ENCODE measurements at places on chromosomes 16 and 17.

DNA sequence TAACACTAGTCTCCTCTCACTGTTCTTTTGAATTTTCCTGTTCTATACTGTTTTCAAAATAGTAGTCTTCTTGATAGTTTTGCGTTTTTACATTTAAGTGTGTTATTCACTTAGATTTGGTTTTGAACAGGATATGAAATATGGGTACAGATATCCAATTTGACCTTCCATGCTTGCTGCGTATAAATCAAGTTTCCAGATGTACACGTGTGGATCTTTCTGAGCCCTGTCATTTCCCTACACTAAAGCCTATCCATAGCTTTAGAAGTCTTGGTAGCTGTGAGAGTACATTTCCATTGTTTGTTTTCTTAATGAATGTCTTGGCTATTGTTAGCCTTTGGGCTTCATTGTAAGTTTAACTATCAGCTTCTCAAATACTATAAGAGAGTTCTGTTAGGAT, 20.4 kb downstream of the CYLD start:
- DNase-seq = no peak

DNA sequence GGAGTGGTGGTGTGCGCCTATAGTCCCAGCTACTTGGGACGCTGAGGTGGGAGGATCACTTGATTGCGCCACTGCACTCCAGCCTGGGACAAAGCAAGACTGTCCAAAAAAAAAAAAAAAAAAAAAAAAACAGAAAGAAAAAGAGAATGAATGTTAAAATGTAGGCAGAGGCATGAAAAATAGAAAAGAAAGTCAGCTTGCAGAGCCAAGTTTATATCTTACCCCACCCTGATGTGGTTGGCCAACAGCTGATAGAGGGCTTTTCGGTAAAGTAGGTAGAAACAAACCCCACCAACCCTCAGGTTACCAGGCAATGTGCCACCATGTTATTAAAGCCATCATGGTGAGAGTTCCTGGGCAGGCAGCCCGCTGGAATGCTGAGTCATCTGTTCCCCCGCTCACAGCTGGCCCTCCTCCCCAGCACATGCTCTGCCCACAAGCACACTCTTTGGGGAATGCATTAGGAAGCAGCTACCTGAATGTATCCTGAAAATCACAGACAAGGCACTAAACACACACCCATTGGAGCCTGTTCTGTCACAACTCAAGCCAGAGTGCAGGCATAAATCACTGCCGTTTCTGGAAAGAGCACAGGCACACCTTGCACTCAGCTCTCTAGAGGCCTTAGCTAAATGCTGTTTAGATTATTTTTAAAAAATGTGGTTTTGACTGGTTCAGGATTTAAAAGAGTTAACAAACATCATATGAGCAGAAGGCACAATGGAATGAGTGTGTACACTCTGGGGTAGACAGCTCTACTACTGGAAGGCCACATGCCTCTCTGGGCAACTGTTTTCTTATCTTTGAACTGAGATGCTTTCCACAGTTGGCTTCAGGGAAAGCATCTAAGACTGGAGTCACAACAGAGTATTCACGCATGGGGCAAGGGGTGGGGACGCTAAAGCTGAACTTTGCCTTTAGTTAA, 128.5 kb downstream of the PARN start:
- no peak for DNase-seq

- DNase-seq = no peak
These were observed 195.4 kb downstream of the XYLT1 start for GRCh38 chr16:17275076-17276009.

- no peak for DNase-seq
These were observed 16.9 kb downstream of the KNOP1 start for GRCh38 chr16:19701091-19701490.

GRCh38 chr17:77665833-77666232, 292.7 kb upstream of the TNRC6C start:
- no peak for DNase-seq

GRCh38 chr17:49472527-49472926, 22.6 kb upstream of the NGFR start:
- DNase-seq = no peak

GRCh38 chr16:23907457-23907902, 71.7 kb downstream of the PRKCB start:
- no peak for DNase-seq

DNA sequence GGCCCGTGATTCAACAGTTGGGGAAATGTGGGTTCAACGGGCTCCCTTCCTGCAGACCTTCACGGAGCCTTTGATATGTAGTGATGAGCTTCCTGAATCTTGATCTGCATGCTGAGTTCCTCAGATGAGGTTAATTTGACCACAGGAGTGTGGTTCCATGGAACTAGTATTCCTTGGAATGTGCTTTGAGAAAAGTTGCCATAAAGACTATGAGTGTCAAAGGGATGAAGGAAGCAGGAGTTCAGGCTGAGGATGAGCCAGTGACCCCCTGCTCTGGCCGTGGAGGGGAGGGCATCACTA, 229.2 kb downstream of the MSI2 start:
- no peak for DNase-seq

DNA sequence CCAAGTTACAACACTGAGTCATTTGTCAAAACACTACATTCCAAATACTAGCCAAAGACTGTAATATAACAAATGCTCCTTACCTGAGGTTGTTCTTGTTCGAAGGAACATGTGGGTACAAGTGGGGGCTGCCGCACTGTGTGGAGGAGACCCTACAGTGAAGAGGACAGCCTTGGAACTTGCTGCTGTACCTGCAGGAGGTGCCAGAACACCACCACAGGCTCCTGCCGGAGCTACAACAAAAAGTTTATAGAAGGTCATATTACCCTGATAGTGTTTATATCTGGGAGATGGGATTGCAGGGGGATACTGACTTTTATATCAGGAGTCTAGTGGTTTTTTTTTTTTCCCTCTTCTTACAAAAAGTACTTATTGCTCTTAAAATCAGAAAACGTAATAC, 37.8 kb upstream of the ALDH3A1 start:
- no peak for DNase-seq

DNA sequence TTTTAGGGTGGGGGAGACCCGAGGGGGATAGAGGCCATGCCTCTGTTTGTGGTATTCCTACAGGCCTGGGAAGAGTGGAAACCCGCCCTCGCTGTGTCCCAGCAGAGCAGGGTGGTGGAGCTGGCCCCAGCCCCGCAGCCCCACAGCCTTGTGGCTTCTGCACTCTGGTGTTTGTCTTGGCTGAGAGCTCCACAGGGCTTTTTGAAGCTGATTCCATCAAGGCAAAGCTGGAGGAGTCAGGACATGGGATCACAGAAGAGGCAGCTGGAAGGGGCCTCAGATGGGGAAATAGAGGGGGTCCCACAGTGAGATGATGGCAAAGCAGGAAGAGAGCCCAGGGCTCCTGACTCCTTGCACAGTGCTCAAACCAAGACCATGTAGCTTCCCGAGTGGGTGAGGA, 5.0 kb upstream of the WFIKKN2 start:
- no peak for DNase-seq

DNA sequence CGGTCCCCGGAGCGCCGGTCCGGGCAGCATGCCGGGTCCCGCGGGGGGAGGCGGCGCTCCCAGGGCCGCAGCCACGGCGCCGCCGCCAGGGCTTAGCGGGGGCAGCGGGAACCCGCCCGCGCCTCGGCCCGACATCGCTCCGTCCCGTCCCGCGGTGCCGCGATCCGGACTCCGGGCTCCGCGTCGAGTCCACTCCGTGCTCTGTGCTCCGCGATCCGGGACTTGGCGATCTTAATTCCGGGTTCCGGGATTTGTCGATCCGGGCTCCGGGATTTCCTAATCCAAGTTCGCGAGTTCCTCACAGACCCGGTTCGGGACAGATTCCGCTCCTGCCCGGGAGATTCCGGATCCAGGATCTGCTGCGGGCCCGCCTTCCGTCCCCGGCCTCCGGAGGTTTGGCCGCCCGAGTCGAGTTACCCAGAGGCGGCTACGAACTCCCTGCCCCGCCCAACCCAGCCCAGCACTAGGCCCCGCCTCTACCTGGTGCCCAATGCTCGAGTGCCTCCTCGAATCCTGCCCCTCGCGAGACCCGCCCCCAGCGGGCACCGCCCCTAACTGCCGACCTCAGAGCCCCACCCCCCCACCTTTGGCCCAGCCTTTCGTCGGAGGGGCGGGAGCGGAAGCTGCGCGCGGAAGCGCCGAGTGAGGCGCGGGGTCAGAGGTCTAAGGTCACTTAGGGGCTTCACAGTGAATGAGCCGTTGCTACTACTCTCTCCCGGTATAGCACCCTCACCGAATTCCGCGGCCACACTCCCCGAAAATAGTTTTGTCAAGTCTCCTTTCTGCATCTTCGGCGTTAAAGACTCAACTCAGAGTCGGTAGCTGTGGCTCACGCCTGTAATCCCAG, at the start of gene SMARCD2:
Gene SMARCD2 (minus strand): TSS at position 146 of the 847 bp plus-strand sequence. CDS start 11 bp downstream, at position 135.
- DNase-seq = peak; percentile 94

DNA sequence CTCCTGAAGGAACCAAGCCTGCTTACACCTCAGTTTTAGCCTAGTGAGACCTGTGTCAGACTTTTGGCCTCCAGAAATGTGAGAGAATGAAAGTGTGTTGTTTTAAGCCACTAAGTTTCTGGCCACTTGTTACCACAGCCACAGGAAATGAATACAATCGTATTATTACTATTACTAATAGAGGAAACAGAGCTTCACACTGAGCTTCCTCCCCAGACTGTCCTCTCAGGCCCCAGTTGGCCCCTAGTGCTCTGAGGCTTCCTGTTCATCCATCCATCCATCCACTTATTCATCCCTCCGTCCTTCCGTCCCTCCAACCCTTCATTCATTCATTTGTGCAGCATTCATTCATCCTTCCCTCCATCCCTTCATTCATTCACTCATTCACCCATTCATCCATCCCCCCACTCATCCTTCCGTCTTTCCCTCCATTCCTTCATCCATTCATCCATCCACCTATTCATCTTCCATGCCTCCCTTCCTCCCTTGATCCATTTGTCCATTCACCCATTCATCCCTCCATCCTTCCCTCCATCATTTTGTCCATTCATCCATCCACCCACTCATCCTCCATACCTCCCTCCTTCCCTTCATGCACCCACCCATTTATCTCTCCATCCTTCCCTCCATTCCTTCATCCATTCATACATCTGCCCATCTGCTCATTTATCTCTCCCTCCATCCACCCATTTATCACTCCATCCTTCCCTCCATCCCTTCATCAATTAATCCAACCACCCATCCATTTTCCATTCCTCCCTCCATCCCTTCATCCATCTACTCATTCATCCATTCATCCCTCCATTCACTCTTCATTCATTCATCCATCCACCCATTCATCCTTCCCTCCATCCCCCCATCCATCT, 95.0 kb downstream of the FOXL1 start:
- DNase-seq = no peak

- DNase-seq = no peak
These were observed 161.3 kb downstream of the SLC39A11 start for GRCh38 chr17:72931163-72931562.

DNA sequence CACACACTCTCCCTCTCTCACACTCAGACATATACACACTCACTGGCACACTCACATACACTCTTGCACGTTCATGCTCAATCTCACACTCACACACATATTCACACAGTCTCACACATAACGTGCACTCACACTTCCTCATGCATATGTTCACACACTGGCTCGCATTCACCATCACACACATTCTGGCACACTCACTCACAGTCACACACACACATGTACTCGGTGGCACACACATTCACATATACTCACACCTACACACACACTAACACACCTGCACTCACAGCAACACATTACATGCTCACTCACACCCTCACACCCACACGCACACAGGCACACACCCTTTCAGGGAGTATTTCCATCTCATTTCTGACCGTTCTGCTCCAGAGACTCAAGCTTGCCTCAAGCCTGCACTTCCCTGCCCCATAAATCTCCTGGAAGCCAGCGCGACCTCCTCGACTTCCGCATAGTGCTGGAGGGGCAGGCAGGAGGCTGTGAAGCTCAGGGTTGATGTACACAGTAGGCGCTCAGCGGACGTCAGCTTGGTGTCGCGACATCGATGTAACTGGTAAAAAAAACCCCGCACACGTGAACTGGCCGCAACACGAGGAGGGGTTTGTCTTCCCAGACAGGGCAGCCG, 66.7 kb upstream of the FOXF1 start:
- no peak for DNase-seq

DNA sequence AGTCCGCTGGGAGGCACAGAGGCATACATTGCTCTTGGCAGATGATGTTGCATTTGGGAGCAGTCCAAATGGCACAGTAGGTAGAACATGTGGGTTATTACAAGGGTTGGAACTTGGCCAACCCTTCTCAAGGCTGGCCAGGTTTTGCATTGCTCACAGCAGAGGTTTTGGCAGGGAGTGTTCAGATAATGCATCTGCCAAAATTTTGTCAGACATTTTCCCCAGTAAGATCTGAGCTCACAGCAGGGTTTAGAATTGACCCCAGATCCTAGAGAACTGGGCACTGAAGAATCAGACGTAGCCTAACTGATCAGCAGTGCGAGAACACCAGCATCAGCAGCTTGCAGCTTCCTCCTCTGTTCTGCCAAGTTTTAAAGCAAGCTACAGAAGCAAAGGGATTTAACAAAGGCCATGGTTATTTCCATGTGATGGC, 468.8 kb upstream of the KIF2B start:
- DNase-seq = no peak

DNA sequence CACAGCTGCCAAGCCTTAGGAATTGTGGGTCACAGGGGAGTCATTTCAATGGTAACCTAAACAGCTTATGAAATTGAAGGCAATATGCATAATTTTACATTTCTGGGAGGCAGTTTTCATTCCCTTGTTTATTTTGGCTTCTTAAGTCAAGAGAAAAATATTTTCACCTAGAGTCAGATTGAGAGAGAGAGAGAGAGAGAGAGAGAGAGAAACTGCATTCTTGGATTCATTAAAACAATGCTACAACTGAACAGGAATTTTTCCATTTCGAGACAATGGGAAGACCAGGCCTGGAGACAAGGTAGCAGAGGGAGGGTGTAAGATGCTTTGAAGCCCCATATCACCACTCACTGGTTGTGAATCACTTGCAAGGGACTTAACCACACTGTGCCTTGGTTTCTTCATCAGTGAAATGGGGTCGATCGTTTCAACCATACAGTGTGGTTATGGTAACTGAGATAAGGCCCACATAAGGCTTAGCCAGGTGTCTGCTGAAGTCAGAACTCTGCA, 224.7 kb upstream of the IRX3 start:
- no peak for DNase-seq

GRCh38 chr17:35132099-35132498, 10.0 kb downstream of the NLE1 start:
- no peak for DNase-seq

- no peak for DNase-seq
These were observed 7.1 kb downstream of the CTRB1 start for GRCh38 chr16:75225678-75226515.

DNA sequence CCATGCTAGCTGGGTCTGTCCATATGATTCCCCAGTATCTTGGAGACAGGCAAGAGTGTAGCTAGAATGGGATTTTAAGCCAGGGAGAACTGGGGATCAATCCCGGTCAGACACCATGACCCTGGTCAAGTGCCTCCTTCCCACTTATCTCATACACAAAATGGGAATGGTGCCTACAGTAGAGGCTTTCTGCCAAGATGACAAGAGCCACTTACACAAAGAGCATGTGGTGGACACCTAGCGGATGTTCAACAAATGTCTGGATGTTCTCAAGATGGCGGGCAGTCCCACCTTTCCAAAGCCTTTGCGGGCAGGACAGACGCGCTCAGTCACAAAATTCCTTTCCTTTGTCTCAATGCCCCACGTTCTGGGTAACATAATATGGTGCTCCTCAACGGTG, 57.3 kb downstream of the MAF start:
- DNase-seq = no peak

All from KG1 (cell line).